Fibroblast of pulmonary artery (primary cell): ENCODE measurements at places on chromosomes 2 and 18.

- DNase-seq, result no peak
These were observed 4.9 kb upstream of the MAT2A start for GRCh38 chr2:85534099-85534498.

- DNase-seq, result peak; percentile 89
These were observed 156.4 kb upstream of the XPO1 start for GRCh38 chr2:61694312-61695274.

- no peak for DNase-seq
These were observed 65.1 kb upstream of the CXCR4 start for GRCh38 chr2:136183097-136183496.

DNA sequence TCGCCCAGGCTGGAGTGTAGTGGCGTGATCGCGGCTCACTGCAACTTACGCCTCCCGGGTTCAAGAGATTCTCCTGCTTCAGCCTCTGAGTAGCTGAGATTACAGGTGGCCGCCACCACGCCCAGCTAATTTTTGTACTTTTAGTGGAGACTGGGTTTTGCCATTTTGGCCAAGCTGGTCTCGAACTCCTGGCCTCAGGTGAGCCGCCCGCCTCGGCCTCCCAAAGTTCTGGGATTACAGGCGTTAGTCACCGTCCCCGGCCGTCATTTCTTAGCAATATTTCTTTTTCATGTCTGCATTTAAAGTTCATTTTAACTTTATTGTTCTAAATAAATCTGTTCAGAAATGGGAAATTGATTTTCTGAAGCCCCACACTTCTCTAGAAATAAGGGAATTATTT, 597.3 kb upstream of the DDX18 start:
- DNase-seq, result no peak

- DNase-seq, result no peak
These were observed 58.3 kb upstream of the DTNA start for GRCh38 chr18:34651586-34652369.

DNA sequence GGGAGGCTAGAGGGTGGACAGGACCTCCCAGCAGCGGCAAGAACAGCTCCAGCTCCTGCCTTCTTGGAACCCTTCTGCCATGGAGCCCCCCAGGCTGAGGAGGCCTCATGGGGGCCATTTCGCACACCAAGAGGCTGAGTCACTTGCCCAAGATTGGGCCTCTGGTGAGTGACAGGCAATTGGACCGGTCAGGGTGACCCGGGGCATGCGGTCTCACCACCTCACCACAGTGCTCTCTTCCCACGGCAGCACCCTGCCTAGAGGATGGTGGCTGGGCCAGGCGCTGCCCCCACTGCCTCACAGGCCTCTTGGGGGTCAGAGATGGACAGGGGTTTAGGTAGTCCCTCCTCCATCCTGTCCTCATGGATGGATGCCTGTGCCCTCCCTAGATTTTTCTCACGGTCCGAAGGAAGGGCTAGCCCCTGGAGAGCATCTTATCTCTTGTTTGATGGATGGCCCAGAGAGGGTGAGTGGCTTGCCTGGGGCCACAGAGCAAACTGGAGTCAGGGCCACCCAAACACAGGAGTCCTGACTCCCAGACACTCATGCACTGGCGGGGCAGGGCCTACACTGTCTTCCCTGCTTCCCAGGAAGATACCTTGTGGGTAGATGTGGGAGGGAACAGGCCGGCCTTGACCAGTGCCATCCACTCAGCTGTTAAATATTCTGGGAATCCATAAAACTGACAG, 119.2 kb downstream of the INHBB start:
- no peak for DNase-seq

GRCh38 chr2:85189606-85190270, 56.5 kb downstream of the TCF7L1 start:
- no peak for DNase-seq

DNA sequence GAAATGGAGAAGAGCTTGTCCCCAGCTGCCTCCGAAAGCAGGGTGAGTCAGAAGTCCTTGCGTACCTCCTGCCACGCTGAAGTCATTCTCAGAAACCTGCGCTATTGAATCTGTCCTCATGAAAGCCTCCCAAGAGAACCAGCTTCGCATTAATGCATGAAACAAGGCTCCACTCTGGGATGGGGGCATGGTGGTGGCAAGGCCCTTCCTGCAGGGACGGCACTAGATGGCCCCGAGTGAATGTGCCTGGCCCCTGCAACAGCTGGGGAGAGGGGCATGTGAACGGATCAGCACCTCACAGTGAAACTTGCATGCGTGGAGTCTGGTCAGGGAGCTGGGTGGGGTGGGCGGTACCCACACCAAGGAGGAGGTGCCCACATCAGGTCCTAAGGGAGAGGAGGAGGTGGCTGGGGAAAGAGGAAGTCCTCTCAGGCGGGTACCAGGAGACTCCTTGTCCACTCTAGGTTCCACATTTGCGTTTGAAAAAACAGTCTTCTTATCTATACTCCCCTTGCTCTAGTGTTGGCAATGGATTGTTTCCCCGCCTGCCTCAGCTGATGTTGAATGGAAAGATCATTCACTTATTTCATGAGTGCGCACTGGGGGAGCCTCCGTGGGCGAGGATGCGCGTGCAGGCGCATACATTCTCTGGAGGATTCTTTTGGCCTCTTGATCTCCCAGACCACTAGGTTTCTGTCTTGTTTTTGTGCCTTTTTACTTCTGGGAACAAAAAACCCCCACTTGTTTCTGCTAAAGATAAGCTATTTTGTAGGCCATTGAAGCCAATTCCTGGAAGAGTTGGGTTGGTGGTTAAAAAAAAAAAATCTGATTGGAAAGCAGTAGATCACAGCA, 104.7 kb downstream of the KLHL29 start:
- no peak for DNase-seq

DNA sequence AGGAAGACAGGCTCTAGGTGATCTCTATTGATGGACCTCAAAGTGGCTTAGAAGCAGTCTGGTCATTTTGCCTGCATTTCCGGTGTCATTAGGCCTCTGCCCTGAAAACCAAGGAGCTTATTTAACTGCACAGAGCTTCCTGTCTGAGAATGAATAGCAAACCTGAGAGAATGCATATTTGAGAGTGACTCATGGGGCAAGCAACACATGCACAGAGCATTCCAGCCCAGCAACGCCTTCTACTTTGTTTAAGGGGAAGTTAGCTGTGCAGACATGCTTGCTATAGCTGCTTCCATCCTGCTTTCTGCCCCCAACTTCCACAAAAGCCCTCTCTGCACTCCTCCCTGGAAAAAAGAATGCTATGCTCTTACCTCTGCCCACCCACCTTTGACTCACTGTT, 232.8 kb downstream of the GRB14 start:
- peak; percentile 59 for DNase-seq

GRCh38 chr2:173596244-173596643, 241.6 kb downstream of the CDCA7 start:
- DNase-seq, result no peak

- DNase-seq, result no peak
These were observed 82.1 kb upstream of the CYRIA start for GRCh38 chr2:16747689-16748088.

DNA sequence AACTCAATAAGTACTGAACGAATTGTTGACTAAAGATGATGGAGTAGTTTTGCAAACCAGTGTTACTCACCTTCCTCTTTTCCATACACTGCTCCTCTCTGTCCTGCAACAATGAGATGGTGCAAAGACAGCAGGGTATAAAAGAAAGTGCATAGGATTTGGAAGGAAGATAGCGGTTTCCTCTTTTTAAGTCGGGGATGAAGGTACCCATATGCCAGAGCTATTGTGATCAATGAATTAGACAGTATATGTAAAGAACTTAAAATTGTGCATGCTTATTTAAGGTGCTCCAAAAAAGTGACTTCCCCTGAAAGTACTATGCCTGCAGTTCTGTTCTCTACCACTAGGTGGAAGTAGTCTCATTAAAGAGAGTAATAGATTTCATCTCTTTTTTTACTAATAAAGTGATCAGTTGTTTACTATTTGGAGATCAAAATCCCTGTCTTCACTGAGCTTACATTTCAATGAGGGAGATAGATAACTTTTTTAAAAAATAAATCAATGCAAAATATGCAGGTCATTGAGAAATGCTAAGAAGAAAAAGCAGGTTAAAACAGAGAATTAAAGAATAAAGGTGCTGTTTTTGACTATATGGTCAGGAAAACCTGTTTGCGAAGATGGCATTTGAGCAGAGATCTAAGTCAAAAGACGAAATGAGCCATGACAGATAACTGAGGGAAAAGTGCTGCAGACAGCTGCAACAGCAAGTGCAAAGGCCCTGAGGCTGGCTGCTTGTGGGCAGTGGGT, 339.7 kb upstream of the SLC14A2 start:
- DNase-seq, result peak; percentile 45

- peak; percentile 4 for DNase-seq
These were observed 8.6 kb downstream of the KLF7 start for GRCh38 chr2:207157162-207157481.

- no peak for DNase-seq
These were observed 26.9 kb upstream of the PDCL3 start for GRCh38 chr2:100535855-100536254.

DNA sequence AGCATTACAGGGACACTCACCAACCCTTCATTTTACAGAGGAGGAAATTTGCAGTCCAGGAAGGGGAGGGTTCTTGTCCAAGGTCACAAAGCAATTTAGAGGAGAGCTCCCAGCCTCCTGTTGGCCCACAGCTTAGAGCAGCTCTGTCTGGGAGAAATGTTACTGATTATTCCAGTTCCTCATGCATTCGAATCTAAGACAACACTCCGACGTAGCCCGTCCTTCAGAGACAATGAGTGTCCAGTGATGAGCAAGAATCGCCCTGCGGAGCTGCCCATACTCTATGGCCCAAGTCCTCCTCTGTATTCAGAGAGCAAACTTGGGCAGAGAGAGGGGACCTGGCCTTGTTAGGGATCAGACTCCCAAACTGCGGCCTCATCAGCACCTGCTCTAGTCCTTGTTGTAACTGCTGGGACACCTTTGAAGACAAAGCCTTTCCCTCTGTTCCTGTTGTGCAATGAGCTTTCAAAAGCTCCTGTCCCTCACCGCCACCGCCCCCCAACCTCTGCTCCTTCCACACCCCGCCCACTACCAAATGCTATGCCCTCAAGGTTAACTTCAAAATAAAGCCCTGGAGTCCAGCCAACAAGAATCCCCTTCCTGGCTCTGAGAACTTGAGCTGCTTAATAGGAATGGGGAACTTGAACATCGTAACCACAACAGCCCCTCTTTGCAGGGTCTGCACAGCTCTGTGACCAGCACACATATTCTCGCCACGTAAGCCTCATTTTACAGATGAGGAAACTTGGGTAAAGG, 234.8 kb upstream of the SMAD2 start:
- no peak for DNase-seq

DNA sequence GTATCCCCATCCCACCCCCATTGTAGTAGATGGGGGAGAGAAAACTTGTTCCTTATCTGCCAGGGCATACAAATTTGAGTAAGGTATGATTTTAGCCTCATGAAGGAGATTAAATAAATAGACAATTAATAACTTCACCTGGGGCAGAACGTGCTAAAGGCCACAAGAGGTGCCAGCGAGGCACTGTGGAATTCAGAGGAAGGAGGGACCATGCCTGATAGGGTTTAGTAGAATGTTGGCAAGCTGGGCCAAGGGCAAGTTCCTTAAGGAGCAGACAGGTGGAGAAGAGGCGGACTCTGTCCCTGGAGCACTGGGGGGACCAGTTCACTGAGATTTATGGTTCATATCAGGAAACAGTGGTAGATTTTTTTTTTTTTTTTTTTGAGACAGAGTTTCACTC, 22.5 kb downstream of the STAMBP start:
- DNase-seq, result peak; percentile 3

DNA sequence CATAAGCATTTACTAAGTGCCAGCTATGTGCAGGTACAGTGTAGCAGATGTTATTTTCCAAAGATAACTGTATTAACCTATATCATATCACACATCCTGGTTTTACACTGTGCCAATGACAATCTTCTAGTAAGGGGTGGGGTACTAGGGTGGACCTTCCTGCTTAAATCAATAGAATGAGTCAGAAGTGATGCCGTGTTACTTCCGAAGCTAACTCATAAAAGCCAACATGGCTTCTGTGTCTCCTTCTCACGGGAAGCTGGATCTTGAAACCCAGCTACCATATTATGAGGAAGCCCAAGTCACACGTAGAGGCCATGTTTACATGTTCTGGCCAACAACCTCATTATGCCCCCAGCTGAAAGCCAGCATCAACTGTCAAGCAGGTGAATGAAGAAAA, 59.1 kb downstream of the MRPL33 start:
- DNase-seq, result no peak

- DNase-seq, result peak; percentile 88
These were observed 124.9 kb downstream of the RDH14 start for GRCh38 chr2:18435426-18436037.

DNA sequence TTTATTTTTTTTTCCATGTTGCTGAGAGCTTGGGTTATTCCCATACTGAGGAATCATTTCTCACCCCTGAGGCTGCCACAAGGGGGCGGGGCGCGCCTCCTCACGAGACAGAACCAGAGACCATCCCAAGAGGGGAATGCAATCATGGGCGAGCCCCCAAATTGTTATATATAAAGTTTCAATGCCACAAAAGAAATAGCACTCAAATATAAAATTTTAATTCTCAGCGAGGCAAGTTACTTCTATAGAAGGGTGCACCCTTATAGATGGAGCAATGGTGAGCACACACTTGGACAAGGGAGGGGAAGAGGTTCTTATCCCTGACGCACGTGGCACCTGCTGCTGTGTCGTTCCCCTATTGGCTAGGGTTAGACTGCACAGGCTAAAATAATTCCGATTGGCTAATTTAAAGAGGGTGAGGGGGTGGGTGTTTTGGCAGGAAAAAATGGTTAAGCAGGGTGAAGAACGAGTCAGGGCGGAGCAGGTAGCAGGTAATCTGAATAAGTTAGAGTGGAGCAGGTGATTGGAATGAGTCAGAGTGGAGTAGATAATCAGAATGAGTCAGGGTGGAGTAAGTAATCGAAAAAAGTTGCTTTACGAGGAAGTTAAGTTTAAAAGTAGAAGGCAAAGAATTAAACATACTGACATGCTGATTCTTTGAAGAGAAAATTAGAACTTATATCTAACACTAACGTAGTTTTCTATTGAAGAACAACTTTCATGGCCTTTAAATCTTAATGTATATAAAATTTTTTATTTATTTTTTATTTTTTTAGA, 177.5 kb downstream of the MTCL1 start:
- DNase-seq, result no peak

DNA sequence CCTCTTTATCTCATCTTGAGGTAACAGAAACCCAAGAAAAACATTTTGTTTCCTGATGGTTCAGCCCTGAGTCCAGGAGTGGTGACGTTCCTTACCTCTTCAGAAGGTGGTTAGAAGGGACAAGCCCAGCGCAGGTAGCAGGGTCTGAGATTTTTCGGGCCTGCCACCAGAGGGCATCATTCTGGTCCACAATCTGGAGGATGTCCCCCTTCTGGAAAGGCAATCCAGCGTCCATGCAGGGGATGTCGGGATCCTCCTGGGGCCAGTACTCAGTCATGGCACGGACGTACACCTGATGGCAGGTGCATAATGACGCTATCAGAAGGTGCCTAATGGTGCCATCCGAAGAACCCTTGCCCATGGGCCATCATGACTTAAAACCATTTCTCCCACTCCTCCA, 17.7 kb downstream of the MPP4 start:
- DNase-seq, result peak; percentile 16

- DNase-seq, result no peak
These were observed 53.0 kb downstream of the REEP1 start for GRCh38 chr2:86284401-86284841.

- DNase-seq, result no peak
These were observed 119.3 kb upstream of the SMAD2 start for GRCh38 chr18:48049757-48050156.
